Effector memory CD4-positive, alpha-beta T cell (primary cell): ENCODE measurements at places on chromosomes 5 and 9.

DNA sequence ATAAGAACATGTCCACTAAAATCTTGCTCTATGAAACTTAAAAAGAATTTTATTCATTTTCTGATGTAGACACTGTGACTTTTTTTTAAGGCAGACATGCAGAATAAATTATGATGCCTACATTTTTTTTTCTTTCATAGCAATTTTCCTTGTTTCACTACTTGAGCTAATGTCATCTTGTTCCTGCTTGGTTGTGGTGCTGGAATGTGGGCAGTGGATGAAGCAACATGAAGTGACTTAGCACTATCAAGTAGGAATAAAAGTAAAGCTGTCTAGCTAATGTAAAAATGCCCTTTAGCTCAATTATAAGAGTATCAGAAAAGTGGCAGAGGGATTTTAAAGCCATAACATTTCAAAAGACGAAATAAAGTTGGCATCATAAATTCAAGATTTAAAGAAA lies 191.0 kb downstream of the ADAMTS6 start:
- no peak for DNase-seq

GRCh38 chr5:131363811-131364506 lies 100.1 kb downstream of the CDC42SE2 start:
- DNase-seq: no peak

DNA sequence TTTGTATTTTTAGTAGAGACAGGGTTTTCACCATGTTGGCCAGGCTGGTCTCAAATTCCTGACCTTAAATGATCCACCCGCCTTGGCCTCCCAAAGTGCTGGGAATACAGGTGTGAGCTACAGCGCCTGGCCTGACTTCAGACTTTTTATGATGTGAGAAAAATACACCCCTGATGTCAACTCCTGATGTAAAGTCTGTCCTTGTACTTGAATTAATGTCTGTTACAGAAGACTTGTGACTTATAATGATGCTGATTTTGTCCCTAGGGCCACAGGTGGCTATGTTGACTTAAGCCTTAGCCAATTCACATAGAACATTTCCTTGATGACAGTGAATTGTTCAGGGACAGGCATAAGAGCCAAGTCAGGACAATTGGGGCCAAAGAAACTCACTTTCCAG lies 42.5 kb upstream of the MELK start:
- no peak for DNase-seq

DNA sequence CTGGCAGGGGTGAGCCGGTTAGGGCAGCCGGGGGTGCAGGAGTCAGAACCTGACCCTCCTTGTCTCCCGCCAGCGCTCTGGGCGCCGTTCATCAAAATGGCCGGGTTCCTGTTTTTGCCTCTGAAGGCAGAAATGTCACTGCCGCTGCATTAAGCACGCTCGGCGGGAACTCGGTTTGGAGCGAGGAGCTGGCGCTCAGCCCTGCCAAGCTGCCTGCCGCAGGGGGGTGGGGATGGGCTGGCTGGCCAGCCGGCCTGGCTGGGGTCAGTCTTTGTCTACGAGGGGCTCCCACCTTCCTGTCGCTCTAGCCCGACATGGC lies 63.7 kb downstream of the CXXC5 start:
- DNase-seq: no peak

DNA sequence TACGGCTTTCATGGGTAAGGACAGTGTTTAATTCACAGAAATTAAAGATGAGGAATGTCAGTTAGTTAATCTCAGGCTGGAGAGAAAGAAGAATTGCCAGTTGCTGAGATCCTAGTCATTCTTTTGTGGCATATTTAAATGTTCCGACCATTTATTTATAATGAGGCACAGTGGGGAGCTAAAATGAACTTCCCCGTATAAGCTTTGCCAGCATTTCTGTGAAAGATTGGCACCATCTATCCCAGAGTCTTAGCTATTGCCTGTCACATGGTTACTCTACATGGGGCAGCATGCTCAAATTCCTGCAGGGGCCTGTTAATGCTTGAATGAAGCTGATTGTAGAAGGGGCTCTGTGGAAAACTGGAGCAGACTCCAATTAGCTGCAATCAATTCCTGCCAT lies 314.1 kb downstream of the PRELID2 start:
- no peak for DNase-seq

DNA sequence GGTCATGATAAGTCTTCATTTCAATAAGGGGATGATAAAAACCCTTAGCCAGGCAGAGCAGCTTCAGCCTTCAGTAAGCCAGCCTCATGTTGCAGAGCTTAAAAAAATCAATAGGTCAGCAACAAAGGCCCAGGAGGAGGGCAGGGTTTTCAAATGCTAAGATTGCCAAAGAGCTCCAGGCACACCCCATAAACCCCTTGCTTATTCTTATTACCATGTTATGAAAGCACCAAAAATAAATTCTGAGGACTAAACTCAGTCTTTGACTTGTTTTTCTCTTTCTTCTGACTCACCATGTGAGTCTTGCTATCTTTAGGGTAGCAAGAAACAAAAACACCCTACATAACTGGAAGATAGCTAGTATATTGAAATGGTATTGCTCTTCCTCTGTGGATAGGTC lies 317.1 kb downstream of the KCTD16 start:
- no peak for DNase-seq

GRCh38 chr9:120569556-120569955 lies 10.4 kb downstream of the CDK5RAP2 start:
- no peak for DNase-seq

- no peak for DNase-seq
Measured at GRCh38 chr5:18900644-18901043, 1087.4 kb downstream of the CDH18 start.

DNA sequence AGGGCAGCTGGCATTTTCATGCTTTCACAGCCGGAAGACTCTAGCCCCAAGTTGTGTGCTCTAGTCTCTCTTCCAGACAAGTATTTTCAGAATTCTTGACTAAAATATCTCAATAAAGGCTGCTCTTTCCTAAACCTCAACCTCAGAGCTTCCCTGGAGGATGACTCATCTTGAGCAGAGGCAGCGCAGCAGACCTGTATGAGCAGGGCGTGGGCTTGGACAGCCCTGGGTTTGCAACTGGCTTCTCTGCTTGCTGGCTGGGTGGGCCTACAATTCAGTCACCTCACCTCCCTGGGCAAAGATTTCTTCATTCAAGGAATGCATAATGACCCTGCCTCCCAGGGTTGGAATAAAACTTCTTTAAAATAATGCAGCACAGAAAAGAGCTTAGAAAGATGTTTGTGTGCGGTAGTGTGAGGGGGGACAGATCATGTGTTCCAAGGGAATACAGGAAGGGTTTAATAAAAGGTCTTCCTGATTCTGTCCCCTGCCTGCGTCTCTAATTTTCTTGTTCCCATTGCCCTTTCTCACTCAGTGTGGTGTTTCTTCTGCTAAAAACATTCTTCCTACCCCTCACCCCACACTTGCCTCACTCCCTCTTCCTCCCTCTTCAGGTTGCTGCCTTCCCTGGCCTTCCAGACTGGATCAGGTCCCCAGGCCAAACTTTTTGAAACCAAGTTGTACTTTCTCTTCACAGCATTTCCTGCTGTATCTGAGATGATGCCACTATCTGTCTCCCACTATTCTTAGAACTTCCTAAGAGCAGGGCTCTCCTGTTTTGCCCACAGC lies 39.4 kb upstream of the MAP1B start:
- no peak for DNase-seq

DNA sequence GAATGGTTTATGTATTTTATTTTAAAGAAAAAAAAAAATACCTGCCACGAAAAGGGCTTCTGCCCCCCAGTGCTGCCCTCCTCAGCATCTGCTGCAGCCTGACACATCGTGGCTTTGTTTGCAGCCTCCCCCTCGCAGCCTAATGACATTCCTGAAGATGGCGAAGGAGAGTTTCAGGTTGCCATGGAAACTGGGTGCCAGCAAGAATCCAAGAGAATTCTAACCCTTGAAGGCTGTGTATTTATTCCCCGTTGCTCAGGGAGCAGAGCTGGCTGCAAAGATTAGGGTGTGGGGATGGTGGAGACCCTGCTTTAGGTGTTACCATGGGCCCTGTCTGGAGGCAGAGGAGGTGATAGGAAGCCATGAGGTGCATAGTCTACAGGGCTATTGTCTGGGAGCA lies 126.6 kb downstream of the NSG2 start:
- DNase-seq: no peak

GRCh38 chr5:134427540-134428041 lies 15.9 kb upstream of the CDKN2AIPNL start:
- no peak for DNase-seq

GRCh38 chr9:26426551-26427131 lies 466.0 kb downstream of the CAAP1 start:
- no peak for DNase-seq

- DNase-seq: no peak
Measured at GRCh38 chr5:3324421-3325101, 271.1 kb upstream of the IRX1 start.

DNA sequence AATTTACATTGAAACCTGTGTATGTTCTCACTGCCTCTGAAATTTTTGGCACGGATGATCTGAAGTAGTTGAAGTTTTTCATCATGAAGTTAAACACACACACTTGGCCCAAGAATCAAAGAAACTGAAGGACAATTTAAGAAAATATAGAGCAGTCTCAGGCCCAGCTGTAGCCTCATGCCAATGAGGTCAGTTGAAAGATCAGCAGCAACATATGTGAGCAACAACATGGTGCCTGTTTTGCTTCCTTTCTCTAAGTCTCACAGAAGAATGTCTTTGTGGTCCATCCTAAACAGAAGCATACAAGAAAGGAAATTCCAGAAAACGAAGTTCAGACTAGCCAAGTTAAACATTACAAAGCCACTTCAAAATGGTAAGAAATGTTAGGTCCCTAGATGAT lies 1737.2 kb downstream of the MAT2B start:
- DNase-seq: no peak

DNA sequence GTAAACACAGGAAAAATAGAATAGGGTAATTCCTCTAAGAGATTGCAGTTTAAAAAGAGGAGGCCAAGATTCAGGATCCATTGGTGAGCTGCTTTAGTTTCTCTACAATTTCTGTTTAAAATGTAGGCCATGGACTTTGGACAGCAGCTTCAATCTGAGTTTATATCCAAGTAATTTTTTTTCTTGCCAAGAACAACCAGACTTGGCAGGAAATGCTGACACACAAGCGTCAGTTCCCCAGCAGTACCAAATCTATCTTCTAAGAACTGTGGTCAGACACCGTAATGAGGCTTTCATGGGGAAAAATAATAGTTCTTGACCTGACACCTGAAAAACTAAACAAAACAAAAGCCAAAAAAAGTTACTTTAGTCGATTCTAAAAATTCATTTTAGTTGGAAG lies 528.8 kb downstream of the CSNK1G3 start:
- DNase-seq: no peak

GRCh38 chr5:135834639-135835529 lies at the start of gene SLC25A48:
SLC25A48 (plus strand) TSS chr5:135834663; CDS start chr5:135834848, 185 bp downstream.
- DNase-seq: no peak

GRCh38 chr5:121758615-121759014 lies 93.1 kb upstream of the FTMT start:
- no peak for DNase-seq

DNA sequence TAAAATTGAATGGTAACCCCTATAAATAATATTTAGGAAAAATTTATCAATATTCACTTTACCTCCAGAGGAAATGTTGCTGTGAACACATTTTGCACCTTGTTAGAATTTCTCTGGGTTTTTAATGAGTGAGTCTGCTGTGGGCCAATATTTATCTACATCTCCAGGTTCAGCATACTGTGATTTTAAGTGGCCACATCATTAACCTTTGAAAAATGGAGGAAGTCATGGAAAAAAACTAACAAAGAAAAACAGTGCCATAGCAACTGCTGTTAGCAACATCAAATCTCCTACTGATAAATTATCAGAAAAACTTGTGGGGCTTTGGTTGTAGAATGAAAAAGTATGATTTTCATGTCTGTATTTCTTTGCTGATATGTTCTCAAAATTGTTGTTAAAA lies 55.0 kb downstream of the CD180 start:
- no peak for DNase-seq

DNA sequence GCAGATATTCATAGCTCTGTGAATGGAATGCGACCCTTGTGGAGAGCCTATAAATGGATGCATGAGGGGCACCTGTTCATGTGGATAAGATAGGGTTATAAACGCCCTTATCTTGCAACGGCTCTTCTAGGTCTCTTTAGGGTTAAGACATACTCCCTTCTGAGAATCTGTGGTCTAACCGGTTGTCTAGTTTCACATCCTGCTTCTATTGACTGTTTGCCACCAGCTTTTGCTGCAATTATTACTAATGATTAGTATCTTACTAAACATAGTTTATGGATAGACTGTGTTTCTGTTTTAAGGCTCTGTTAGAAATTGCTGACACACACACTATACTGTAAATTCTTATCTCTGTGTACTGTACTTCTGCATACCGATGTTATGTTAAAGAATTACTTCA lies 198.9 kb upstream of the CYLC2 start:
- DNase-seq: no peak

DNA sequence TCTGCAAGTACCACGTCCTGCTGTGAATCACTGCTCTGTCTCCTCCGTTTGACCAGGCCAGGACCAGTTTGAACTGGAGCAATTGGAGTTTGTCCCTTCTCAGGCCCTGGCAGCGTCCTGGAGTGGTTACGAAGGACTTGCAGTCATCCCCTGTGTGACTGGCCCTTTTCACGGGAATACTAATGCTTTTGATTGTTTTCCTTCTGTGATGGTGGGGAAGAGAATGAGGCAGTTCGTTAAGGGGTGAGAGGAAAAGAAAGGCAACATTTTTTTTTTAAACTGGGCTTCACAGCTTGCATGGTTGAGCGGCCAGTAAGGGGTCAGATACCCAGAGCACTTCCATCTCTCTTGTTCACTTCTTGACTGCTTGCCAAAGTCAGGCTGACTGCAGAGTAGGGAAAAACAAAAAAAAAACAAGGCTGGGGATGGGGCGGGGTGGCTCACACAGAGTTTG lies 153.5 kb upstream of the STK32A start:
- no peak for DNase-seq

DNA sequence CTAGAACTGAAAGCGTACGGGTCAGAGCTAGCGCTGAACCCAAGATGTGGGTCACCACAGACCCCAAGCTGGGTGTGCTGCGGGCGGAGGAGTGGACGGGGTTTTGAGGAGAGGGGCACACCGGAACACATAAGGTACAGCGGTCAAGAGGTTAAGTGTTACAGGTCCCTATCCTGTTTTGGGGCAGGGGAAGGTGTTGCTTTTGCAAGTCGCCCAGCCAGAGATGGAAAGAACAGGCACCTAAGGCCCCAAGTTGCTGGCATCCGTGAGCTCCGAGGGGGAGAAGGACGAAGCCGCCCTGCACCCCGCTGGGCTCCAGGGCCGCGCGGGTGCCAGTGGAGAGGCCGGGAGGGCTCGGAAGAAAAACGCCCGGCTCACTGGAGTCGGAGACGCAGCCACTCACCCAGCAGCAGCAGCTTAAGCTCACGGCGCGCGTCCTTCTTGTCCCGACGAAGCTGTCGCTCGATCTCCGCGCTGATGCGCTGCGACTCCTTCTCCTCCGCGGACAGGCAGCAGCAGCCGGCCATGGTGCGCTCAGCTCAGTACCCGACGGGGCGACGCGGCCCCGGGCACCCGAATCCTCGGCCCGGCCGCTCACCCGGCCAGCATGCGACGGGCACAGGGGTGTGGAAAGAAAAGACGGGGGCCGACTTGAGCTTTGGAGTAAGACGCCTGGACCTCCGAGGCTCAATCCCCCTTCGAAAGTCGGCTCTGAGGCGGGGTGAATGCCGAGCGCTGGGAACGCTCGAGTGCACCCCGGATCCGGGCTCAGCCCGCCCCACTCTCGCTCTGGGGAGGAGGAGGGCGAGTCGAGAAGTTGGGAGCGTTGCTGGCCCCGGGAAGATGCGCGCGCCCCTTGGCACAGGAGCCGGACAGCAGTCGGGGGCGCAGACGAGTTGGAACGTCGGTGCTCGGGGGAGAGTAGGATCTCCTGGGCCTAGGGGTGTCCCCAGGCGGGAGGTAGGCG lies 572 bp downstream of the GNA14 start:
- DNase-seq: no peak
